ENCODE measurements at places on chromosomes 13 and 19. TPM values are rescaled to one million over a fixed set of nuclear protein-coding genes. Genes with fewer than 3 reads are reported as not detected.

Gene SWSAP1
- total RNA-seq = 1.7 TPM

DNA sequence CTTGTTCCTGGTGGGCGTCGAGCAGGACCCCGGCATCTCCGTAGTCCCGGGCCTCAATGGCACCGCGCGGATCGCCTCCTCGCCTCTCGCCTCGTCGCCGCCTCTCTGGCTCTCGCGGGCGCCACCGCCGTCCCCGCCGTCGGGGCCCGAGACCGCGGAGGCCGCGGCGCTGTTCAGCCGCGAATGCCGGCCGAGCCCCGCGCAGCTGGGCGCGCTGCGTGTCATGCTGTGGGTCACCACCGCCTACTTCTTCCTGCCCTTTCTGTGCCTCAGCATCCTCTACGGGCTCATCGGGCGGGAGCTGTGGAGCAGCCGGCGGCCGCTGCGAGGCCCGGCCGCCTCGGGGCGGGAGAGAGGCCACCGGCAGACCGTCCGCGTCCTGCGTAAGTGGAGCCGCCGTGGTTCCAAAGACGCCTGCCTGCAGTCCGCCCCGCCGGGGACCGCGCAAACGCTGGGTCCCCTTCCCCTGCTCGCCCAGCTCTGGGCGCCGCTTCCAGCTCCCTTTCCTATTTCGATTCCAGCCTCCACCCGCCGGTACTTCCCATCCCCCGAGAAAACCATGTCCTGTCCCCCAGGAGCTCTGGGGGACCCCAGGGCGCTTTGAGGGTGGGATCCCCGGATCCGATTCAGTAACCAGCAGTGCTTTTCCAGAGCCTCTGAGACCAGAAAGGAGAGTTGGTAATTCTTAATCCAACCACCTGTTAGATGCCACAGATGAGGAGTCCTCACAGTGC lies 885 bp downstream of the MLNR start:
- H3K4me1 ChIP-seq = no peaks in the 10 kb centered on the region
- no peak overlapping the region for H3K4me3 ChIP-seq
- no peak for DNase-seq
- no peaks in the 10 kb centered on the region for H3K36me3 ChIP-seq

- no peak for DNase-seq
- no peaks in the 10 kb centered on the region for H3K4me1 ChIP-seq
- H3K27ac ChIP-seq = no peak overlapping the region
- no peaks in the 10 kb centered on the region for H3K27me3 ChIP-seq
- H3K36me3 ChIP-seq = peaks cover 5% of the 10 kb centered on the region
These were observed 29.8 kb upstream of the ZNF254 start for GRCh38 chr19:24057144-24057543.

DNA sequence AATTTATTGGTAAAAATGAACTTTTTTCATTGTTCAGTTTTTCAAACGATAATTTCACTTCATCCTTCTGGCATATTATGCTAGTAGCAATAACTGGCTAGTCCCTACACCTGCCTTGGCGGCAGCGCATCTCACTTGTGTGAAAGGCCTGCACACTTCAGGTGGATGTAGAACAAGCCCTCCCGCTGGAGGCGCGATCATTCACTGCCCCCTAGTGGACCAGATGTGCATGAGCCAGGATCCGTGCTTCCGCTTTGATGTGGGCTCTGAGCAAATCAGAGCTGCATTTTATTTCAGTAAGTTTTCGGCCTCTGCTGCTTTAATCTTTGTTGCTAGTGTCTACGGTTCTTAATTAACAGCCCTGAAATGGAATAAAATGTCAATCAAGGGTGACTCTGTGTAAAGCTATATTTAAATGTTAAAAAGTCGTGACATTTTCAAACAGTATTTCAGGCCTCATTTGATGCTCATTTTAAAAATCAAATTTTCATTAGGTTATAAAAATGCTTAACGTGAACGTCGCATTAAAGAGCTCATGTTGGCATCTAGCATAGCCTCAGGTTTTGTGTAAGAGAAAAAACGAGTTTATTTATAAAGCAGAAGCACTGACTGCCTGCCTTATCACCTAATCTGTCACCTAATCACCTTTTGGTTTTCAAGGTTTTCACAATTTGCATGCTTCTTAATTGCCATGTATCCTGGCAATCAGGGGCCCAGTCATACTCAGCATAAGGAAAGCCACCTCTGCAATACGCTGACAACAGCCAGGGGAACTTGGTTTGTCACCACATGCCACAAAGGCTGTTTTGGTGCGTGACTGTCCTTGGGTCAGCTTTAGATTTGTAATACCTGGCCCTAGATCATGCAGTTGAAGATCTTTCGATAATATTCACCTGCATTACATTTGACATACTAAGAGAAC lies 112.2 kb downstream of the TEX26 start:
- no peak overlapping the region for H3K4me3 ChIP-seq
- H3K4me1 ChIP-seq = no peaks in the 10 kb centered on the region
- DNase-seq = peak; percentile 84
- H3K36me3 ChIP-seq = no peaks in the 10 kb centered on the region

GRCh38 chr13:76438050-76438449 lies 448.2 kb downstream of the KCTD12 start:
- H3K27me3 ChIP-seq = no peaks in the 10 kb centered on the region
- H3K36me3 ChIP-seq = no peaks in the 10 kb centered on the region
- DNase-seq = no peak
- no peak overlapping the region for H3K27ac ChIP-seq
- H3K4me1 ChIP-seq = no peaks in the 10 kb centered on the region

Gene MAP4K1
- 13.2 TPM for total RNA-seq
